ENCODE measurements at places on chromosomes 6 and 20.

GRCh38 chr6:116255246-116255800 lies 1.4 kb upstream of the TSPYL4 start:
- DNase-seq = no peak

- DNase-seq = peak; percentile 70
Observed at GRCh38 chr6:109455437-109456110, at the start of gene MICAL1. MICAL1 (minus strand) TSS chr6:109455772; CDS start chr6:109454196, 1,576 bp downstream.

- peak; percentile 37 for DNase-seq
Observed at GRCh38 chr20:44911264-44911921, 1.5 kb downstream of the PABPC1L start.

- DNase-seq = no peak
Observed at GRCh38 chr6:167130008-167130677, 7.2 kb downstream of the CCR6 start.

- DNase-seq = no peak
Observed at GRCh38 chr6:120219339-120219738, 869.8 kb upstream of the MAN1A1 start.

DNA sequence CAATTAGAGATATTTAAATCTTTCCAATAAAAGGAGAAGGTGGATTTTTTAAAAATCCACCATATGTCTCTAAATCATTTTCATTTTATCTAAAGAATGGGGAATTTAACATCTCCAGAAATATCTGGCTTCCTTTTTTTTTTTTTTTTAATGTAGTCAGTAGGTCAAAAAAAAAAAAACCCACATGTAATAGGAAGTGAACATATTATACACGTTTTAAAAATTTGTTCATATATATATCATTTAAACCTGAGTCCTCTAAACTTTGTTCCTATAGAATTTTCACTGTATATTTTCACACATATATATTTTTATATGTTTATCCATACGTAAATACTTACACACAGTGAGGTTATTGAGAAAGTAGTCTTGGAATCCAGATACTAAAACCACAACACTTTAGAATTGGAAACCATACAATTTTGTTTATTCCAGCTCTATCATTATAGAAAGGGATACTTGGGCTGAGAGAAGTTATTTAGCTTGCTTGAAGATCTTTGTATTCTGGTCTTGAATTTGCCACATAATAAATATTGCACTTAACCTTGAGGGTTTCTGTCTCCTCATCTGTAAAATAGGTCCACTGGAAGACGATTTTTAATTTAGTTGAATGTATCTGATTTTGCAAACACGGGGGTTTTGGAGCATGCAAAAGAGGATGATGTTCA lies 62.1 kb upstream of the ZNF217 start:
- no peak for DNase-seq

GRCh38 chr6:170516783-170517616 lies 36.1 kb downstream of the PSMB1 start:
- DNase-seq = peak; percentile 18

GRCh38 chr20:31712564-31713311 lies 9.9 kb downstream of the BCL2L1 start:
- no peak for DNase-seq

DNA sequence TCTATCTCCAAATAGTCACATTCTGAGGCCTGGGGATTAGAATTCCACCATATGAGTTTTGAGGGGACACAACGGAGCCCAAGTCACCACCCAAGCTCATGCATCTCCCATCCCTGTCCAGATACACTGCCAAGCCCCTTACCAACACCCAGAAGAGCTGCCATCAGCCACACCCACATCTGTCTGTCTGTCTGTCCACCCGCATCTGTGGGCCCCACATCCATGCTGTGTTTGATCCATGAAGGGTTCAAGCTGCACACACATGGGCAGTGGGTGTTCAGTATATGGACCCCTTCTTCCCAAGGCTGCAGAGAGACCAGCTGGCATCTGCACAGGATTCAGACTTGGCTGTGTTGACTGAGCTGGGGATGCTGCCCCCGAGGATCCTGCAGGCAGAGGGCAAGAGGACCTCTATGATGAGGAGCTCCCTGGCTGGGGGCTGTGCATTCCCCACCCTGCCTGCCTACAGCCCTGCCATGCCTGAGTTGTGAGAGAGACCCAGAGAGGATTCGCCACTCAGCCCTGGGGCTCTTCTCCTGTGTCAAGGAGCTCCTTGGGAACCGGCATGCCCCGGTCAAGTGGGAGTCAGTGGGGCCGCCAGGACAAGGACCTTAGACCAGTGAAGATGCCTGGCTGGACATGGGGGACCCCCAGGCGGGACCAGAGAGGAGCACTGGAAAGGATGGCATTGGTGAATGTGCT lies 206.4 kb downstream of the SYNDIG1 start:
- no peak for DNase-seq

DNA sequence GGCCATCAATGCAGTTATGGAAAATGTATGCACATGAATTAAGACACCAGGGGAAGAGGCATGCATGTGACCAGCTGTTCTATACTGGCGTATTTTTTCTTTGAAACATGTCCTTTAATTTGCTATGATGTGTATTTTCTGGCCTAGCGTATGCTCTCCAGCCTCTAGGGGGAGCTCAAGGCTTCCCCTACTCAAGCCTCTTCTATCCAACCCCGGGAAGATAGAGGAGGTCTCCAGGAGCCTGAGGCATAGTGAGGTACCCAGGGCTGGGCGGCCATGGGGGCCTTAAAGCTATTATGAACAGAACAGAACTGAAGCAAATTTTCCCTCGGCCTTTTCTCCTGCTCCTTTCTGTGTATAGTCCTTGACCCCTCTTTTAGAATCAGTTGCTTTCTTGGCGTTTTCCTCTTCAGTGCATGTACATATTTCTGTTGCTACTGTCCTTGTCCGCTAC lies 528.9 kb downstream of the MAFB start:
- DNase-seq = no peak

DNA sequence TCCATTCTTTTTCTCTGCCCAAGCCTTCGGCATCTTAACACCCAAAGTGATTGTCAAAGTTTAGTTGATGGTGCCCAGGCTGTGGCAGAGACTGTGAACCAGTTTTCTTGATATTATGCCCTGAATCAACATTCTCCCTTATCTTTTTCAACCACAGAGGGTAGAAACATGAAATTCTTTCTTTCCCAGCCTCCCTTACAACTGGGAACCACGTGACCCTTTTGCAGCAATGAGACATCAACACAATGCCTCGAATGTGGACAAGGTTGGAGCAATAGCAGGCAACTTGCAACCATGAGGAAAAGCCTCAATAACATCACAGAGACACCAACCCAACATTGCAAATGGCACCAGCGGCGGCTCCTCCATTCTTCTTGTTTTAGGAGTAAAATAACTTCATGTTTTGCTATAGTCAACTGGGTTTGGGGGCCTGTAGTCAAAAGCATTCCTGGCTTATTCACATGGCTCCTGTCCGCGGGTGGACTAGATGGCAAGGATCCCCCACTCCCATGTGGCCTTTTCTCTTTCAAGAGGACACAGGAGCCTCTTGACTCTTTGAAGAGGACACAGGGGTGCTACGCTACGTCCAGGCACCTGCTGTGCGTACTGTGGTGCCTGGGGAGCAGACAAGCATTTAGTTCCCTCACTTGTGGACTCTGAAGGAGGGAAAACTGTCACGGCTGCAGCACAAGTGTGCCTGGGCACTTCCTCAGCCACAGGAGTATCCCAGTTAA lies 90.5 kb downstream of the NOL4L start:
- no peak for DNase-seq

All from activated CD4-positive, alpha-beta T cell treated with anti-CD3 and anti-CD28 coated beads, Interleukin-2, amount 50 U/mL, for 1 hour (primary cell).